ENCODE measurements at places on chromosomes 5 and 9.

DNA sequence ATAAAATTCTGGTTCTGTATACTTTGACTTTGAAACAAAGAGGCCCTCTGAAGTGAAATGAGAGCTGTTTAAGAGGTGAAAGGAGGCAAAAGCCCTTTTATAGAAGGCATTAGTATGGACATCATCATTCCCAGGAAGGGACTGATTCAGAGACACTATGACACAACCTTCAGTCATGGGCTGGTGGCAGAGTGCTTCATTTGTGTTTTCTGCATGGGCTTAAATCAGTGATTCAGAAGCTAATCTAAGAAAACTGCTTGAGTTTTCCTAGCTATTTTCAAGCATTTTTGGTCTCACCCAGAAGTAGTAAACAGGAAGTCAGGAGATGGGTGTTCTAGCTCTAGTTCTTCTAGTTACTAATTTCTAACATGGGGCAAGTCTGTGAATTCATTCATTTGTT lies 288.9 kb downstream of the TRPM3 start:
- DNase-seq: no peak

- no peak for DNase-seq
These were observed 47.3 kb upstream of the MCTP1 start for GRCh38 chr5:95332158-95332557.

DNA sequence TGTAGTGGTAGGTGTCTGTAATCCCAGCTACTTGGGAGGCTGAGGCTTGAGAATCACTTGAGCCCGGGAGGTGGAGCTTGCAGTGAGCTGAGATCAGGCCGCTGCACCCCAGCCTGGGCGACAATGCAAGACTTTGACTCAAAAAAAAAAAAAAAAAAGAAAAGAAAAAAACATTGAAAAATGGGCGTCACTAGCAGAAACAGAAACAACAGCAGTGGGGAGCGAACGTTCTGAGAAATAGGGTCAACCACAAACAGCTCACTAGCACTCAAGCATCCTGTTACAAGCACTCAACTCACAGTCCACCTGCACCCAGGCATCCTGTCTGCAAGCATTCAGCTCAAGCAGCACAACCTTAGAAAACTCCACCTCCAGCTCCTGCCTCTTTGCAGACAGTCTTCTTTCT lies 17.2 kb downstream of the TRIM14 start:
- DNase-seq: peak; percentile 68

DNA sequence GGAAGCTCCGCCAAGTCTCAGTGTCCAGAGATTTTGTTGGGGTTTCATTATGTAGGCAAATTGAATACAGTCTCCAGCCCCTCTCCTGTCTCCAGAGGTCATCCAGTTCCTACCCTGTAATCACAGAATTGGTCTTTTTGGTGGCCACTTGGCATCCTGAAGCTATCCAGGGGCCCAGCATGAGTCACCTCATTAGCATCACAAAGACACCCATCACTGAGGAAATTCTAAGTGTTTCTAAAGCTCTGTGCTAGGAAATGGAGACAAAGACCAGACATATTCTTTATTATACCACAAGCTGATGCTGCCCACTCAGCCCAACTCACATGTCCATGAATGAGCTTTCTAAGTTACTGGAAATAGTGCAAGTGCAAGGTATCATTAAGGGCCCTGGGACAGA lies 229.9 kb downstream of the DOCK8 start:
- no peak for DNase-seq

- DNase-seq: no peak
These were observed 52.5 kb downstream of the GADD45G start for GRCh38 chr9:89657295-89657694.

GRCh38 chr9:113482991-113483675 lies 19.6 kb downstream of the RGS3 start:
- no peak for DNase-seq

- DNase-seq: peak; percentile 91
These were observed 42.8 kb upstream of the STXBP1 start for GRCh38 chr9:127568971-127569885.

DNA sequence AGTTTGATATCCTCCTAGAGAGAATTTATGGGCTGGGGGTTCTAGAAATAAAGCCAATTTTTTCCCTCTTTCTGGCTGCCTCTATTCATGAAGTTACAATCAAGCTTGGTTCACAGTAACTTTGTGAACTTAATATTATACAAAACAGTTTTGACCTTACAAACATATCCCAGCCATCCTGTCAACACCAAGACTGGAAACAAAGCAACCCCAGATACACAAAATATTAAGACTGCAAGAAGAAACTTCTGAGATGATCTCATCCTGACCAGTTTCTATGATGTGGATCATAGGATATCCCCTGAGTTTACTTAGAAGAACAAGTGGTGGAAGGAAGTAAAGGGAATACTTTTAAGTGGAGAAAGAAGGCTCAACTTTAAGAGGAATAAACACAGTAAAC lies 28.3 kb upstream of the CER1 start:
- DNase-seq: no peak

DNA sequence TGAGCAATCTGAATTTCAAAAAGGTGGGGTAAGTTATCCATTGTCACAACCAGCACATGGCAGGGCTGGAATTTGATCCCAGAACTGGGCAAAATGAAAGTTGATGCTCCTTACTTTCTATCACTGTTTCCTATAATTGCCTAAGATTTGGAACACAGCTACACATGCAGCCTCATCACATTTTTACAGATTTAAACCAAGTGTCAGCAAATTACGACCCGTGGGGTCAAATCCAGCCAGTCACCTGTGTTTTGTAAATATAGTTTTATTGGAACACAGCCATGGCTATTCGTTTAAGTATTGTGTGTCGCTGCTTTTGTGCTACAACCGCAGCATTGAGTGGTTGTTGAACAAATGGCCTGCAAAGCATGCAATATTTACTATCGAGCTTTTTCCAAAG lies 94.3 kb downstream of the SREK1 start:
- DNase-seq: no peak

- no peak for DNase-seq
These were observed 544.2 kb upstream of the DAP start for GRCh38 chr5:11305245-11305644.

DNA sequence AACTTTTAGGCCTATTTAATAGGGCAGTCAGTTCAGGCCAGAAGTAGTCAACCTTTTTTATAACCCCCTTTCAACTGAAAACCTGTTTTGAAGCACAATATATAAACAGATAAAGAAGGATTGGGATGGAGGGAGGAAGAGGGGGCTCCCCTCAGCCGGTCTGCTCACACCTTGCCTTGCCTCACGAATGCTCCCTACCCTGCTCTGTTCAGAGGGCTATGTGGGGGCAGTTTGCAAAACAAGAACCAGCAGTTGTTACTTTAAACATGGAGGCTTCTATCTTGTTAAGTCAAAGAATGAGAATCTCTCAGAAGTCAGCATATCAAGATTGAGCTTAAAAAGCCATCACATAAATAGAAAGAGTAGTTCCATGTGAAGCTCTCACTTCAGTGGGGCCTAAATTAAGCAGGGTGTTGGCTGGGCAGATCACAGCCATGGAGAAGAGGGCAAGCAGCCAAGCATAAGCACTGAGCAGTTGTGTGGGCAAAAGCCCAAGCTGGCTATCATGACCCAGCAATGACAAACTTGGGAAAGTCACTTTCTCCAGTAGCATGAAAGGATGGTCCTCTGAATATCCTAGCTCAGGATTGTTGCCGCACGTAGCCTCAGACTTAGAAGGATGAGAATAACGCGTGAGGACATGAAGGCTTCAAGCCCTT lies 70.6 kb downstream of the ALDH1A1 start:
- peak; percentile 83 for DNase-seq

- DNase-seq: no peak
These were observed 55.5 kb upstream of the ZNF354A start for GRCh38 chr5:178785999-178786398.

DNA sequence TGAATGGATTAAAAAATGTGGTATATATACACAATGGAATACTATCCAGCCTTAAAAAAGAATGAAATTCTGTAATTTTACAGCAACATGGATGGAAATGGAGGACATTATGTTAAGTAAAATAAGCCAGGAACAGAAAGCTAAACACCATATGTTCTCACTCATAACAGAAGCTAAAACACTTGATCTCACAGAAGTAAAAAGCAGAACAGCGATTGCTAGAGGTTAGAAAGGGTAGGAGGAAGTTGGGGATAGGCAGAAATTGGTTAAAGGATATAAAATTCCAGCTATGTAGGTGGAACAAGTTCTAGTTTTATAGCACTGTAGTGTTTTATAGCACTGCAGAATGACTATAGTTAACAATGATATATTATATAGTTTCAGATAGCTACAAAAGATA lies 15.8 kb downstream of the MARCHF3 start:
- DNase-seq: no peak

- DNase-seq: no peak
These were observed 115.0 kb upstream of the CACNA1B start for GRCh38 chr9:137762414-137763061.

- DNase-seq: peak; percentile 50
These were observed 8.0 kb downstream of the PDGFRB start for GRCh38 chr5:150147670-150148069.

DNA sequence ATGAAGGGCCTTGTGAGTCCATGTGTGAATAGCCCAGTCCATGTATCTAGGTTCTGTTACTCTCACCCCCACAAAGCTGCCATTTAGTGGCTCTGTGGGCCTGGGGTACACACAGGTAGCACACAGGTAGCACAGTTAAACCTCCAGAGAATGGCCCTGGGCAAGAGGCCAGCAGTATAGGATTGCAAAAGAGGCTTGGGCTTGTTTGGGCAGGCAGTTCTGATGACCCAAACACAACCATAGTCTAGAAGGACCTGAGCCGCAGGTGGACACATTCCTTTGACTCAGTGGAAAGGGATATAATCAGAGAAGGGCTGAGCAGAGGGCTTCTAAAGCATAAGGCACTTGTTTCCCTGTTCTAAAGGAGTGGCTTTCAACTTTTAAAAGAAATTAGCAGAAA lies 326.8 kb upstream of the SGCD start:
- no peak for DNase-seq

DNA sequence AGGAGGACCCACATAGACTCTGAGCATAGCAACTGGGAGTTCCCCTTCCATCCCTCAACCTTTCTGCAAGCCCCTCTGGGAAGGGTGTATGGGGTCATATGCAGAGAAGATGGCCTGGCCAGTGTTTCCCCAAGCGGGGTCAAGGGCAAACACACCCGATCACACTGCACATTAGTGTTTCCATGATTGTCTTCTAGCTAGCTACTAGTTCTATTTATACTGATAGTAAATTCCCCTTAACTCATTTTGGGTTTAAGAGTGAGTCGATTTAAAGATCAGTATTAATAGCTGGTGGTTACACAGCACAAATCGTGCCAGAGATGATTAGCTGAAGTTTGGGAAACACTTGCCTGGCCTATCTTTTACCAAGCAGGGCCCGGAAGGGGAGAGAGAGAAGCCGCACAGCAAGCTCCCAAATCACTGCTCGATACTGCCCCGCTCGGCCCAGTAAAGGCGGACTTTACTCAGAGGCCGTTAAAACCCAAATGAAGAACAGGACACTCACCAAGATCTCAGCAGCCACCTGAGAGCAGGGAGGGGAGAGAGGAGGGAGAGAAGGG lies 29.4 kb upstream of the TNIP1 start:
- peak; percentile 56 for DNase-seq

- DNase-seq: no peak
These were observed 512.5 kb downstream of the DMAC1 start for GRCh38 chr9:7287065-7287464.

- DNase-seq: no peak
These were observed 129.2 kb downstream of the MED27 start for GRCh38 chr9:131950487-131950886.

DNA sequence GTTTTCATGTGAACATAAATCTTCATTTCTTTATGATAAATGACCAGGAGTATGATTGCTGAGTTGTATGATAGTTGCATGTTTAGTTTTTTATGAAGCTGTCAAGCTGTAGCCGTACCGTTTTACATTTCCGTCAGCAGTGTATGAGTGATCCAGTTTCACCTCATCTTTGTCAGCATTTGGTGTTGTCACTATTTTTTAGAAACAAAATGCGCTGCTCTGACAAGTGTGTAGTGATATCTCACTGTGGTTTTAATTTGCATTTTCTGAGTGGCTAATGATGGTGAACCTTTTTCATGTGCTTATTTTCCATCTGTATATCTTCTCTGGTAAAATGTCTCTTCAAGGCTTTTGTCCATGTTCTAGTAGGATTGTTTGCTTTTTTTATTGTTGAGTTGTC lies 6.7 kb upstream of the SPATA31D1 start:
- no peak for DNase-seq

- DNase-seq: peak; percentile 73
These were observed 36.5 kb upstream of the EQTN start for GRCh38 chr9:27333241-27334052.

- DNase-seq: no peak
These were observed 1.6 kb upstream of the ZNF608 start for GRCh38 chr5:124747791-124748686.

DNA sequence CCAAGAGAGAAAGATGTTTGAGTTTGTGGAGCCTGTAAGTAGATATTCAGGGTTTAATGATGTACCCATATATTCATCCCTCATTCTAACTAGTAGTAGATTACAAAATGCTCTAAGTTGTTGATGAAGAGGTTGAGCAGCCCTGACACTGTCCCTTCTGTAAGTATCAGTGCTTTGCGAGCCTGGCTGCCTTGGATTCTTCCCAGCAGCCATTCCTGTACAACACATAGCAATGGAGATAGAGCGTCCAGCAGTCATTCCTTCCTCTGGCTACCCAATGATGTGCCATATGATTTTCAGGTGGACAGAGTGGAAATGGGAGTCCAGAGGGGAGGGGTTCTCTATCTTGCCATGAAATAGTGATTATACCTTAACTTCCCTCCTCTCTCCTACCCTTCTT lies 124.1 kb downstream of the ARHGAP26 start:
- no peak for DNase-seq

DNA sequence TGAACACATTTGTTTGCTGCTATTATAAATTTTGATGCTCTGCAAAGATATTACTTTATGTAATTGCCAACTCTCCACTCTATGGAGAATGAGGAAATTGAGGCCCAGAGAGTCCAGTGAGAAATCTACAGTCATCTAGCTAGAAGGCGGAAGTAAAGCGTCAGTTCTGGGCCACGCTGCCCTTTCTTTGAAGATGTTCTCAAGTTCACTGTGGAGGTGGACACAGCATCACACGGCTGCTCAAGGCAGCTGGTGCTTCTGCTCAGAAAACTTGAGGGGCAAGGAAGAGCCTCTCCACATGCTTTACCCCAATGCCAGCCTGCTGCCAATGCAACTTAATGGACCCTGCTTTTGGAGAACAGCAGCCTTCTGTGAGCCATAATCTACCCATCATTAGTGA lies 96.3 kb downstream of the TTLL11 start:
- no peak for DNase-seq

GRCh38 chr9:125536167-125536772 lies 170.7 kb downstream of the MAPKAP1 start:
- DNase-seq: no peak

Data from right cardiac atrium (tissue), 5 donors.